ENCODE measurements at places on chromosomes 6 and 20.

- DNase-seq = no peak
Observed at GRCh38 chr6:158686791-158687381, 37.0 kb downstream of the SYTL3 start.

- DNase-seq = no peak
Observed at GRCh38 chr20:33482581-33482980, 7.3 kb upstream of the CBFA2T2 start.

DNA sequence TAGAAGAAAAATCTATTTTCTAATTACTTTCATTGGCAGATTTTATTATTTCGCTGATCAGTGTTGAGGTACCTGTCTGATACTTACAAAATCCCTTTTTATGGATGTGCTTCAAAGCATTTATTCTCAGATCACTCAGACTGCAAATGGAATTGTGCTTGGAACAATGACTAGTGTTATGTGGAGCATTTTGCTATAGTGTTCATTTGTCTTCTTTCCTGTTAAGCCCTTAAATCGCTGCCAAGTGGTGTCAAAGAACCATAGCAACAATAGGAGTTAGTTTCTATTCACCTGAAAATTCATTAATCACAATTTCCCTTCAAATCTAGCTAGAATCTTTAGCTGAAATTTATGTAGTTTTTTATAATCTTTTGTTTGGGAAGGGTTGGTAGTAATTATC lies 29.8 kb downstream of the SMPDL3A start:
- no peak for DNase-seq

GRCh38 chr6:122020588-122021264 lies 378.7 kb upstream of the HSF2 start:
- DNase-seq = no peak

GRCh38 chr6:56526860-56527544 lies 115.7 kb downstream of the DST start:
- no peak for DNase-seq

All from cerebellar cortex (tissue), 1 donor.